ENCODE measurements at places on chromosomes 2 and 18.

- DNase-seq: no peak
Observed at GRCh38 chr18:31447530-31448191, at the start of gene DSG3. TSS of gene DSG3 (plus strand) at chr18:31447741. CDS start at chr18:31447878, 137 bp downstream.

GRCh38 chr2:22800412-22800811 is 584.6 kb upstream of the KLHL29 start:
- DNase-seq: peak; percentile 29

- no peak for DNase-seq
Observed at GRCh38 chr2:641872-642815, 35.1 kb downstream of the TMEM18 start.

DNA sequence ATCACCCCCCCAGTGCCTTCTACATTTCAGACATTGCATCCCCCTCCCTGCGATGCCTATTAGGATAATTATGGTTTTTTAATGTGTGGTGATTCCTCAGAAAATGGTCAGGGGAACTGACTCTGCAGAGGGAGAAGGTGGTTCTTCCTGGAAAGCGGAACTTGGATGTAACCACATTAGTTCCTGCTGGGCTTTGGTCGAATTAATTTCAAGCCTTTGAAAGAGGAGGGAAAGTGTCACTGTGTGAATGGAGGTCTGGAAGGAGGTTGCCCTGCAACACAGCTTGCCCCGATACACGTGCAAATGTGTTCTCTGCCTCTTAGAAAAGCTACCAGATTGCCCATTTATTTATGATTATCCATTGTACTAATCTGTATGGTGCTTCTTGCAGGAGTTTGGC is 63.2 kb upstream of the TPO start:
- no peak for DNase-seq

DNA sequence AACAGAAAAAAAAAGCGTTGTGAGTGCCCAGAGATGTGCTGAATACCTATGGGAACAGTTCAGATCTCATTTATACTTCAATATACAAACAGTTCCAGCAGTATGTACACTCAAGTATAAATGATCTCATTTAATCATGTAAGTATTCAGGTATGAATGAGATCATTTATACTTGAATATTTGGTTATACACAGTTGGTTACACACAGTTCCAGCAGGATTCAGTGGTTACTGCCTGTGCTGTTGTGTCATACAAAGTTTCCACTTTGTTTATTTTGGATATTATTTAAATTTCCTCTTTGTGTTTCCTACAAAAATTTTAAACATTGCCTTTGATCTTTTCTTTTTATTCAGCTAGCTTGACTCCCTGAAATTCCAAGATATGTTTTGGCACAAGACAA is 293.5 kb upstream of the SLC39A10 start:
- DNase-seq: no peak

- no peak for DNase-seq
Observed at GRCh38 chr2:127080938-127081755, 25.8 kb downstream of the BIN1 start.

GRCh38 chr2:36701918-36702317 is 5.4 kb downstream of the VIT start:
- DNase-seq: no peak

DNA sequence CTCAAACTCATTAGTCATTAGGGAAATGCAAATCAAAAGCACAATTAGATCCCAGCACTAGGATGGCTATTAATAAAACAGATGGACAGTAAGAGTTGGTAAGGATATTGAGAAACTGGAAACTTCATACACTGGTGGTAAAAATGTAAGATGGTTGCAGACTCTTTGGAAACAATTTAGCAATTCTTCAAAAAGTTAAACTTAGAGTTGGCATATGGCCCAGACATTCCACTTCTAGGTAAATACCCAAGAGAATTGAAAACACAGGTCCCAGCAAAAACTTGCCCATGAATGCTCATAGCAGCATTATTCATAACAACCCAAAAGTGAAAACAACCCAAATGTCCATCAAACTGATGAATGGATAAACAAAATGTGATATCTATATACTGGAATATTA is 84.9 kb upstream of the ZFP36L2 start:
- no peak for DNase-seq

GRCh38 chr2:164711766-164712138 is 90.5 kb upstream of the GRB14 start:
- no peak for DNase-seq

GRCh38 chr2:238423561-238424312 is 3.0 kb upstream of the ASB1 start:
- no peak for DNase-seq

DNA sequence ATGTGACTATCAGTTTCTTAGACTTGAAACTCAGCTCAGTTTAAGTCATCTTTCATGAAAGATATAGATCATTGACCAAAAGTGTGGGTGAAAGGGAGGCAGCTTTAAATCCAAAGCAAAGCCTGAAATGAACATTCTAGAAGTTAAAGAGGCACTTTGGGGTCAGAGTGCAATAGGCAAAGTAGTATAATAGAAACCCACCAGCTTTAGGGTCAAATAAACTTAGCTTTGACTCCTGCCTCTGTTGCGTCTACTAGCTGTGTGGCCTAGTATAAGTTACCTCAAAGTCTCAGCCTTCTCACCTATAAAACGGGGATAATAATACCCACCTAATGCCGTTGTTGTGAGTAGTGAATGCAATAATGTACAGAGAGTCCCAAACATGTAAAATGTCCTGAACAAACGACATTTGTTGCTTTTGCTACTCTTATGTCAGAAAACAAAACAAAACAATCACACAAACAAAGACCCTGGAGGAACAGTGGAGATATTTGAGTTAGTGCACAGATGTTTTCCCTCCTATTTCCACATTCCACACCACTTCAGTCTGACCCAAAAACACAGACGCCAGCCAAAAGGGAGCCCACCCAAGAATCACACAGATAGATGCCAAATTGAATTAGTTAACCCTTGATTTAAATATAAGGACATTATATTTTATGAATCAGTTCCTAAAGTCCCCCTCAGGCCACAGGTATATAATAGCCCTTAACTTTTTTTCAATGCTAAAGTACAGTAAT is 657.0 kb downstream of the ARHGAP15 start:
- peak; percentile 42 for DNase-seq

DNA sequence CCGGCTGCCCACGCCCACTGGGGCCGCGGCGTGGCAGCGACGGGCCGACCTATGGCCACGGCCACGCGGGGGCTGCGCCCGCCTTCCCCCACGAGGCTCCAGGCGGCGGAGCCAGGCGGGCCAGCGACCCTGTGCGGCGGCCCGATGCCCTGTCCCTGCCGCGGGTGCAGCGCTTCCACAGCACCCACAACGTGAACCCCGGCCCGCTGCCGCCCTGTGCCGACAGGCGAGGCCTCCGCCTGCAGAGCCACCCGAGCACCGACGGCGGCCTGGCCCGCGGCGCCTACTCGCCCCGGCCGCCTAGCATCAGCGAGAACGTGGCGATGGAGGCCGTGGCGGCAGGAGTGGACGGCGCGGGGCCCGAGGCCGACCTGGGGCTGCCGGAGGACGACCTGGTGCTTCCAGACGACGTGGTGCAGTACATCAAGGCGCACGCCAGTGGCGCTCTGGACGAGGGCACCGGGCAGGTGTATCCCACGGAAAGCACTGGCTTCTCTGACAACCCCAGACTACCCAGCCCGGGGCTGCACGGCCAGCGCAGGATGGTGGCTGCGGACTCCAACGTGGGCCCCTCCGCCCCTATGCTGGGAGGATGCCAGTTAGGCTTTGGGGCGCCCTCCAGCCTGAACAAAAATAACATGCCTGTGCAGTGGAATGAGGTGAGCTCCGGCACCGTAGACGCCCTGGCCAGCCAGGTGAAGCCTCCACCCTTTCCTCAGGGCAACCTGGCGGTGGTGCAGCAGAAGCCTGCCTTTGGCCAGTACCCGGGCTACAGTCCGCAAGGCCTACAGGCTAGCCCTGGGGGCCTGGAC is 253.2 kb downstream of the GLI2 start:
- DNase-seq: no peak

GRCh38 chr18:47251289-47252120 is at the start of gene SKOR2:
TSS of gene SKOR2 (minus strand) at chr18:47251660. CDS start at chr18:47249183, 2,477 bp downstream.
- DNase-seq: no peak

GRCh38 chr2:46332686-46333281 is 35.6 kb downstream of the EPAS1 start:
- DNase-seq: no peak

- no peak for DNase-seq
Observed at GRCh38 chr2:37394263-37394662, 49.8 kb downstream of the QPCT start.

GRCh38 chr2:231299267-231299666 is 96.2 kb upstream of the B3GNT7 start:
- peak; percentile 73 for DNase-seq

DNA sequence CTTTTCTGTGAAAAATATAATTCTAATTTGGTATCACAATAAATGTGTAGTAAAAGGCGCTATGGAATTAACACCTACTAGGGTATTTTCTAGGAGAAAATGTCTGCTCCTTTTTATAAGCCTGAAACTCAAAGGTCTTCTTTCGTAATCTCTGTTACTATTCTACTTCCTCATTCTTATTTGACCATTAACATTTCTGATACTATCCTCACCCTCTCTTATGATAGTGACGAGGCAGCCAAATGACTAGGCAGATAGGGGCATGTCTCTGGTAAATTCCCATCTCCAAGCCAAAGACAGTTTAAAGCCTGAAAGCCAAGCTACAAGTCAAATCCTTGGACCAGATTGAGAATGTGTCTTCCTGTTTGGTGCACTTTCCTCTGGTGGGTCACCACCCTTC is 251.7 kb downstream of the LRRTM4 start:
- DNase-seq: no peak

DNA sequence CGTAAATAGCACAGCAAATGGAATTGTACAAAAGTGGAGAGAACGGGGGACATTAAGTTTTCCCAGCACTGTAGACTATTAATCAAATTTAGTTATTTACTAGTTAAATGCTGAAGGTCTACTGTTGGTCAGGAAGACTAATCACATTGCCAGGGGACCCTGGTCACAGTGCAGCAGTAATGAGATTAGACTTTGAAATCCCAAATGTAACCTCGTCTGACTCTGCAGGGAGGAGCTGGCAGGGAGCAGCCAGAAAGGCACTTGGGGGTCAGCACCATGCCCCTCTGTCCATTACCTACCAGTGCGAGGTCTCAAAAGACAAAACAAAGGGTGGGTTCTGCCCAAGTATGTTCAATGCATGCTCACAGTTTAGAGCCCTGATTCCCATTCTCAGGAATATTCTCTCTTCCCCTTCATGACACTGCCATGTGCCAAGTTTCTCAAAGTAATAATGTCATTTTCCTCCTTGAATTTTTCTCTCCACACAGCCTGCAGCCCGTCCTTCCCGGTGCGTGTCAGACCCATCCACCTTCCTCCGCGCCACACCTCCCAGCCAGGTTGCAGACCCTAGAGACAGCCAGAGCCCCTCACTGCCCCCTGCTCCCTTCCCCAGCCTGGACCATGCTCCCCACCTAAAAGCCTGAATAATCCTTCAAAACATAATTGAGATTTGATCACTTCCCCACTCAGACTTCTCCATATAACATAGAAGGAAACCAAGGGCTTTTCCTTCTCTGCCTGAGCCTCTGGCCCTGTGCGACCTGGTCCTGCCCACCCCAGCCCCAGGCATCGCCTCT is 52.5 kb downstream of the TMEM18 start:
- DNase-seq: no peak

GRCh38 chr2:74005786-74006185 is 21.1 kb downstream of the TET3 start:
- no peak for DNase-seq

- no peak for DNase-seq
Observed at GRCh38 chr2:120880381-120880780, 144.7 kb downstream of the GLI2 start.

DNA sequence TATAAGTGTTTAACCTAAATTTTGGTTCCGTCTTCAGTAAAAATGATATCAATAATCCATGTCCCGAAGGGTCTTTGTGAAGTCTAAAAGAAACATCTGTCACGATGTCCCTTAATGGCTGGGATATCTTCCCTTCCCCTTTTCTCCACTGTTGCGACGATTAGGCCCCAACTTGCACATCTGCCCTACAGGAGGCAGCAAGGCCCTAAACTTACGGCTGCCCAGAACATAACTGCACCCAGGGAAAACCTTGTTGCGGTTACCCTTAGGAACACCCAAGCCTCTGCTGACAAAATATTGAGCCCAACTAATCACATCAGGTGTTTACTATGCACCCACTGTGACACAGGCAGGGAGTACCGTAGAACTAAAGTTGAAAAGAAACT is 1.3 kb upstream of the SMAD2 start:
- DNase-seq: peak; percentile 57

DNA sequence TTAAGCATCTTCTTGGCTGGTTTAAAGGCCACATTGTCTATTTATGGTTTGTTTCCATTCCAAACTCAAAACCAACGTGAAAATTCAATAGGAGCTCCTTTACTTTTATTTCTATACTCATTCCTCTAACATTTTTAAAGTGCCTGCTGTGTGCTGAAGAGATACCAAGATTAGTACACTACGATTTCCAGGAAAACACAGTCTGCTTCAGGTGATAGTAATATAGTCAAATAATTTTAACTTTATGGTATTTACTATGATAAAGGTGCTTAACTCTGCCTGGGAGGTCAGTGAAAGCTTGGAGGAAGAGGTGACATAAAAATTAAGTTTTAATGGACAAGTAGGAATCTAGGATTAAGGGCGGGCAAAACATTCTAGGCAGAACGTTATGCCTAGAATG is 121.4 kb downstream of the KIAA1328 start:
- no peak for DNase-seq

DNA sequence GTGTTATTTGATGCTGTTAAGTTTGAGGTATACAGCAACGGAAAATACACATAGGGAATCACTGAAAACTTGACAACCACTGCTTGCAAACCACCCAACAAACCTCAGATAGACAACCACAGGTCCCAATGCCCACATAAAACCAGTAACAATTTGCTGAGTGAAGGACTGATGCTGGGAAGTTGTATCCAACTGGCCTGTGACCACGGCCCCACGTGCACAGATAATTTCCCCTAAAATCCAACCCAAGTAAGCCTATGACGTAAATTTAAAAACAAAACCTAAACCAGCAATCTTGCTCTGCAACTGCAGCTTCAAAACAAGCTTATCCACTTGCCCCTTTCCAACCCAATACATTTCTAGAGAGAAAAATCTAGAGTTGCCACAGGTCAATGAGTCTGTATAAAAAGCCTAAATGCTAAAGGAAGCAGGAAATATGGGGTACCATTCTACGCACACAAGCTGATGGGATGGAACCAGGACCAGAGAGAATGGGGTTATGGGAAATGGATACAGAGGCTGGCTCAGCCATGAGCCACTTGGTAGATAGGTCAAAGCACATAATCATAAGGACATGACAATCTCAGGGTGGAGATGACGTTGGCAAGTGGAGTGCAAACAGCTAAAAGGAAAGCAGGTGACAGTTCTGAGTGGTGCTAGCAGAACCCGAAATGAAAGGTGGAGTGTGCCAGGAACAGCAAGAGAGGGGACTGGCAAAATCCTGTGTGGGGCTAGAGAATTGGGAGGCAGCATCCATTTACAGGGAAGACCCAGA is 27.8 kb upstream of the CREB1 start:
- DNase-seq: peak; percentile 22

Data from muscle of leg (tissue), 16 donors.